ENCODE measurements at places on chromosomes 4 and X. TPM values are rescaled to one million over a fixed set of nuclear protein-coding genes. Genes with fewer than 3 reads are reported as not detected.

PABPC5 gene
- not detected for total RNA-seq

MXD4 gene
- 100 TPM for total RNA-seq

TLR2 gene
- total RNA-seq: 9.2 TPM

RPA4 gene
- 1.4 TPM for total RNA-seq

ADAM29 gene
- not detected for total RNA-seq

SLC49A3 gene
- total RNA-seq: 2.7 TPM

ENOX2 gene
- 7.3 TPM for total RNA-seq

DCX gene
- not detected for total RNA-seq

PDCL2 gene
- not detected for total RNA-seq

GPC4 gene
- total RNA-seq: not detected

TCEAL2 gene
- total RNA-seq: not detected

AADAT gene
- not detected for total RNA-seq

RPS6KA6 gene
- total RNA-seq: 0.30 TPM

SERTM2 gene
- total RNA-seq: not detected

ARHGAP36 gene
- total RNA-seq: not detected

FAM13A gene
- 10.8 TPM for total RNA-seq

REPS2 gene
- 0.35 TPM for total RNA-seq

TASL gene
- total RNA-seq: 2.3 TPM

MXRA5 gene
- not detected for total RNA-seq

CORIN gene
- 0.07 TPM for total RNA-seq

STATH gene
- total RNA-seq: not detected

USP17L21 gene
- total RNA-seq: not detected

SH3BP2 gene
- total RNA-seq: 36.0 TPM

TMEM47 gene
- not detected for total RNA-seq

MEPE gene
- not detected for total RNA-seq

CT45A2 gene
- total RNA-seq: not detected

Data from T-helper 17 cell (primary cell).